ENCODE measurements at places on chromosomes 1 and 21. TPM values are rescaled to one million over a fixed set of nuclear protein-coding genes. Genes with fewer than 3 reads are reported as not detected.

OLFM3 gene
- not detected for total RNA-seq

S100A1 gene
- not detected for total RNA-seq

SLC25A34 gene
- total RNA-seq = 0.33 TPM

KRTAP19-3 gene
- not detected for total RNA-seq

CASZ1 gene
- total RNA-seq = 3.4 TPM

PADI4 gene
- not detected for total RNA-seq

STMN1 gene
- total RNA-seq = 67.9 TPM

PHLDA3 gene
- total RNA-seq = 87.9 TPM

RNU1-3 gene
- under 0.01 TPM for total RNA-seq

SV2A gene
- 2.1 TPM for total RNA-seq

LHX8 gene
- total RNA-seq = not detected

CFHR1 gene
- total RNA-seq = not detected

NBL1 gene
- total RNA-seq = 26.6 TPM

SPRR5 gene
- not detected for total RNA-seq

VHLL gene
- total RNA-seq = not detected

ATP6V1G3 gene
- not detected for total RNA-seq

RIIAD1 gene
- not detected for total RNA-seq

SF3B4 gene
- total RNA-seq = 13.3 TPM

LCE1E gene
- not detected for total RNA-seq

PLD5 gene
- total RNA-seq = 5.1 TPM

TEDDM1 gene
- total RNA-seq = not detected

DCST1 gene
- total RNA-seq = not detected

CFAP45 gene
- total RNA-seq = 1.1 TPM

KCNE2 gene
- total RNA-seq = not detected

F5 gene
- total RNA-seq = not detected

DNAJC6 gene
- 6.2 TPM for total RNA-seq

RXRG gene
- not detected for total RNA-seq

TSPEAR gene
- total RNA-seq = not detected

DMBX1 gene
- not detected for total RNA-seq

HES2 gene
- total RNA-seq = 4.3 TPM

PDIK1L gene
- total RNA-seq = 3.6 TPM

CCDC24 gene
- total RNA-seq = 5.5 TPM

FMO3 gene
- total RNA-seq = not detected

FCN3 gene
- not detected for total RNA-seq

C1QTNF12 gene
- 0.79 TPM for total RNA-seq

XCL2 gene
- total RNA-seq = not detected

PRAMEF6 gene
- total RNA-seq = not detected

IL19 gene
- not detected for total RNA-seq

WNT3A gene
- not detected for total RNA-seq

All from placental epithelial cell (primary cell).